ENCODE measurements at places on chromosomes 1 and 21. TPM values are rescaled to one million over a fixed set of nuclear protein-coding genes. Genes with fewer than 3 reads are reported as not detected.

DNA sequence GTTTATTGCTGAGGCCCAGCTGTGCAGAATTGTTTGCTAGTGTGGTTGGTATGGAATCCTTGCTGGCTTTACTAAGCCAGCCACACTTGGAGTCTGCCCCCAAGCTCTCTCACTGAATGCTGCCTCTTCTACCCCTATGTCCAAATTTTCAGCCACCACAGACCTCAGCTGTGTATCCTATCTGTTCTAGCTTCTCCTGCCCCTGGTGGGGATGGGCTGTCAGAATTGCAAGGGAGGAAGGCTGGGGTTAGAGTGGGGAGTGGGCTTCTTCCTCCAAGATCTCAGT lies 4.4 kb downstream of the NHLH1 start:
- DNase-seq, result no peak

DNA sequence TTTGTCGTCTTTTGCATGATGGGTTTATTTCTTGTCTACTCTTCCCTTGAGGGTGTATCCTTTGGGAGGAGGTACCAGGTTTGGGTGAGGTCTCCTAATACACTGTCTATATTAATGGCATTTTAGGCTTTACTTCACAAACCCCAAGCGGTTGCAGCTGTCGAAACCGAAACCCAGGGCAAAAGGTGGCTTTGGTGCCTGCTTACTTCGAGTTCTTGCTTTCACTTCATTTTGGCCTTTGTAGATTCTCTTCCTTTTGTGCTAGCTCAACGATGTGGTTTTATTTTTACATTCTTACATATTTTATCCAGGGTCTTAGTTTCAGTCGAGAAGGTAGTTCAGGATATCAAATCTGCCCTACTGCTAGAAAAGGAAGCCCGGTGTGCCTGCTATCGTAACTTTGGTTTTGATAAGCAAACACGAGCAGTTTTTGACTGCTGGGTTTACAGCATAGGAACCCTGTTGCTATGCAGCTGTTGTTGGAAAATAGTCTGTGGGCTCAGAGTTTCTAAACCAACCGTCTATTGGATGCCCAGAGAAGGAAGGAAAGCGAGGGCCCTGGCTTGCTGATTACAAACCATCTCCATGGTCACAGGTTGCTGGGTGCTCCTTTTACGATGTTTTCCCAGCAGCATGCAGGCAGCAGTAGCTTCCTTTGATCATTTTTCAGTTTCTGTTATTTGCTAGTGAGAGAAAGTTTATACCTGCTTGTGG lies 9.8 kb upstream of the TSPAN2 start:
- DNase-seq, result peak; percentile 67

DNA sequence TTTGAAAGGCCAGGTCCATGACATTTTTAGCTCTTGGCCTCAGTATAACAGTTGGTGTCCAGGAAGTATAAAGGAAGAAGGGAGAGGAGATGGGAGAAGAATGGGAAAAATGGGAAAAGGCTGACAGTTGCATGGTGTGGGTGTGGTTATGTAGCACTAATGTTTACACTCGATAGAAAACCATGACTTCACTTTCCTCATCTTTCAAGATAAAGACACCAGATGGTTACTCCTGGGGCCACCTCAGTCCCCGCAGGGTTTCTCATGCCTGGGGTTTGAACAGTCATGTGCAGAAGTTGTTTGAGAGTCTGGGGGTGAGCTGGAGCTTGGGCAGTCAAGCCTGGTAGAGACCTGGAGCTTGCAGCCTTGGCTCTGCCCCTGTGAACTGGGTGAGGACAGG lies 7.9 kb downstream of the PGBD2 start:
- DNase-seq, result no peak

The AHCYL1 gene
- 46.9 TPM for polyA plus RNA-seq

The HES5 gene
- polyA plus RNA-seq, result not detected

DNA sequence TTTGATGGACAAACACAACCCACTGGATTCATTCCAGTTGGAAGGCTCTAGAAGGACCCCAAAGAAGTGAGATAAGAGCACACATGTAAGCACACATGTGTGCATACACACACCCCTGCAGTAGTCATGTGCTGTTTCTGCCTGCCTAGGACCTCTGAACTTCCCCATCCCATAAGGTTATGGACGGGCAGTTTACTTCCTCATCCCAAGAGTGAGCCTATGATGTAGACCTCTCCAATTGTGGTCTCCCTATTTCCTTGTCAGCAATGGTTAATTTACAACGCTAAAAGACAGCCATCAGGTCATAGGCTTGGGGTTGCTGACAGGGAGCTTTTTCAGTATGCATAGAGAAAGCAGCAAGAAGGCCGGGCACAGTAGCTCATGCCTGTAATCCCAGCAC lies 15.4 kb upstream of the ADAR start:
- DNase-seq, result no peak

The TMPRSS2 gene
- not detected for polyA plus RNA-seq

DNA sequence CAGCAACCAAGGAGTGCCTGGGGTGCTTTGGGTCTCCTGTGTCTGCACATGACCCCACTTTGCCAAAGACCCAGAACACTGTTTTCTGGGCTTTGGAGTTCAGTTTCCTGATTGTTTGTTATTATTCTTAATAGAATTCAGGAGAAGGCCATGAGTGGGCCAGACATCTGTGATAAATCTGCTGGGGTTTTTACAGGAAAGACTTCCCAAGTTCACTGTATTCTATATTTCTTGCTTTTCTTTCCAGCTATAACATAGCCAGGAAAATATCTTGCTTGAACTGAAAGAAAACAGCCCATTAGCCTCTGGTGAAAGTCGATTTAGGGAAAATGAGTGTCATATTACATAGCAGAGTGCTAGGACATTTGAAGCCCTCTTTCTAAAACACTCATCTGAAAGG lies 345.1 kb upstream of the USP24 start:
- no peak for DNase-seq

DNA sequence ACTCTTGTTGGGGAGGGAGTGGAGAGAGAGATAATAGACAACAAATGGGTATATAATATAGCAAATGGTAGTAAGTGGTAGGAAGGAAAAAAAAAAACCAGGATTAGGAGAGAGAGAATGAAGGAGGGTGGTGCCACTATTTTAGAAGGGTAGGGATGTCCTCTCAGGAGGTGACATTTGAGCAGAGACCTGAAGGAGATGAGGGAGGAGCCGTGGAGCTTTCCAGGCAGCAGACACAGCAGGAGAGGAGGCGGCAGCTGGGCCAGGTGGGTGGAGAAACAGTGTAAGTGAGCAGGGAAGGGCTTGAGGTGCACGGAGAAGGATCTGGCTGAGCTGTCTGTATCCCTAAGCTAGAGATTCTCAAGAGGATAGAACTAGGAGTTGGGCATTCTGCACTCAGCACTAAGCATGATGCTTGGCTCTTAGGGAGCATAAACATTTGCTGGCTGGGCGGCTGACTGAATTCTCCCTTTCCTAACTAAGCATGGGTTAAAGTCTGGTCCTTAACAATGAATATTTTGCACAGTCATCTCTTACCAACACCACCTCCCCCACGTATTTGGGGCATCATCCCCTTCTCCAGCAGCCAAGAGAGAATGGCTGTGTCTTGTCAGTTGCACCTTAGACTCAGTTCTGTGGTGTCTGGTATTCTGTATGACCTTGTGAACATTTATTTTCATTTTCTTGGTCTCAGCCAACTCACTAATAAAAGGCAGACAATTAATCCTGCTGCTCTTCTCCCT lies 27.6 kb upstream of the SARS1 start:
- DNase-seq, result no peak

GRCh38 chr1:71881611-71882010 lies 400.7 kb downstream of the NEGR1 start:
- no peak for DNase-seq

- DNase-seq, result no peak
Measured at GRCh38 chr1:153324912-153325311, 12.2 kb upstream of the PGLYRP3 start.

- DNase-seq, result no peak
Measured at GRCh38 chr1:205226868-205227583, 720 bp upstream of the TMCC2 start.

The S100A12 gene
- polyA plus RNA-seq, result 4.5 TPM

- no peak for DNase-seq
Measured at GRCh38 chr1:43279666-43280065, 5.7 kb downstream of the C1orf210 start.

The TRIM45 gene
- polyA plus RNA-seq, result not detected

The PCAT6 gene
- not detected for polyA plus RNA-seq

- peak; percentile 17 for DNase-seq
Measured at GRCh38 chr1:119711804-119712341, at the start of gene PHGDH. Gene PHGDH, plus strand, starts transcription at chr1:119711934. Its CDS starts 89 bp downstream, at chr1:119712023.

DNA sequence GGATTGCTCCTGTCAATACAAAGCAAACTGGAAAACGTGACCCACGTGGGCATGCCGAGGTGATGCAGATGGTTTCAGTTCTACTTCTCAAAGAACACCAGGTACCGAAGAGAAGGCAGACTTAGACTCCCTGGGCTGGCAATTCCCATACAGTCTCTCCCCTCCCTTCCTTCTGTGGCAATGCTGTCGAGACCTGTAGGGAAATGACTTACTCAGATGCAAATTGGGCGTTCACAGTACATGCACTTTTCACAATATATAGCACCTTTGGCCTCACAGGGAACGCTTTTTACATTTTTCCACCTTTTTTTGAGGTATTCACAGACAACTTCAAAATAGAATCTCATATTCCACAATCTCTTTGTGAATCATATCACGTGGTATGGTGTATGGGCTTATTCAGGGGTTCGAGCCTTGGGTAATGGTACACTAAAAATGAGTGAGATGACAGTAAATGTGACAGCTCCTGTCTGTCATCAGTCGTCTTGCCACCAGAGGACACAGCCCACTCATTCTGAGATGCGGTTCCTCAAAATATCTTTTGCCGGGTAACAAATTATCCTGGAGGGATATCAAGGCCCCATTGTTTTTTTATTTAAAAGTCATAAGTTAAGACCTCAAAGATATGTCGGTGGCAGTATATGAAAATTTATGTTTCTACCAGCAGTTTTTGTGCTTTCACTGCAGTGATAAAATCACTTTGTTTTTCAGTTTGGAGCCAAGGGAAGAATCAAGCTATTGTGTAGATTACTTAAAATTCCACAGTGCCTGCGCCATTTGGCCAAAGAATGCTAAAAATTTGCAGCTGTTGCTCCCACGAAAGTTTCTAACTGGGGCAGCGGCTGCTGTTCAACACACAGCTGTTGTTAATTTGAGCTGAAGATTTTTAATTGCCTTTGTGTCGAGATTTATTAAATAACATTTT lies 168.4 kb downstream of the ZZZ3 start:
- DNase-seq, result no peak

Measured in naive B cell (primary cell).